AG04449 (cell line): ENCODE measurements at places on chromosomes 7 and 10.

- no peak for DNase-seq
These were observed 31.9 kb downstream of the RBM17 start for GRCh38 chr10:6120691-6121090.

- DNase-seq = no peak
These were observed 146.7 kb upstream of the SP4 start for GRCh38 chr7:21281193-21281592.

- DNase-seq = no peak
These were observed 387.5 kb downstream of the CCSER2 start for GRCh38 chr10:84715911-84716310.

- DNase-seq = peak; percentile 24
These were observed 472 bp downstream of the PDAP1 start for GRCh38 chr7:99407872-99408378.

DNA sequence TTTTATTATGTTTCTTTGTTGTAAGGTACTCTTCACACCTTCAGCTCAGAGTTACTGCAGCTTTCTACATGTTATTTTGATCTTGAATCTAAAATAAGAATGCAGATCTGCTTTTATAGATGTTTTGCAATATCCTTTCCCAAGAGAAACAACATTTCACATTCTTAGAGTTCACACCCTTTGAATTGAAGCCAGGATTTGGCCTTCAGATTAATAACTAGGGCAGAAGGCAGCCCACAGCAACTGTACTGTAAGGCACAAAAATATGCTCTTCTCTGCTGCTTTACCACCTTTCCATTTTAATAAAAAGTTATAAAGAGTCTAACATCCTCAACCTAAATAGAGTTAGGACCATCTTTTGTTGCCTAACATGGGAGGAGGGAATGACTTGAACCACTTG lies 224.7 kb downstream of the LHFPL3 start:
- no peak for DNase-seq

GRCh38 chr10:12937527-12937926 lies 64.0 kb downstream of the CCDC3 start:
- no peak for DNase-seq

GRCh38 chr7:141585592-141586510 lies 34.6 kb downstream of the AGK start:
- DNase-seq = peak; percentile 75

DNA sequence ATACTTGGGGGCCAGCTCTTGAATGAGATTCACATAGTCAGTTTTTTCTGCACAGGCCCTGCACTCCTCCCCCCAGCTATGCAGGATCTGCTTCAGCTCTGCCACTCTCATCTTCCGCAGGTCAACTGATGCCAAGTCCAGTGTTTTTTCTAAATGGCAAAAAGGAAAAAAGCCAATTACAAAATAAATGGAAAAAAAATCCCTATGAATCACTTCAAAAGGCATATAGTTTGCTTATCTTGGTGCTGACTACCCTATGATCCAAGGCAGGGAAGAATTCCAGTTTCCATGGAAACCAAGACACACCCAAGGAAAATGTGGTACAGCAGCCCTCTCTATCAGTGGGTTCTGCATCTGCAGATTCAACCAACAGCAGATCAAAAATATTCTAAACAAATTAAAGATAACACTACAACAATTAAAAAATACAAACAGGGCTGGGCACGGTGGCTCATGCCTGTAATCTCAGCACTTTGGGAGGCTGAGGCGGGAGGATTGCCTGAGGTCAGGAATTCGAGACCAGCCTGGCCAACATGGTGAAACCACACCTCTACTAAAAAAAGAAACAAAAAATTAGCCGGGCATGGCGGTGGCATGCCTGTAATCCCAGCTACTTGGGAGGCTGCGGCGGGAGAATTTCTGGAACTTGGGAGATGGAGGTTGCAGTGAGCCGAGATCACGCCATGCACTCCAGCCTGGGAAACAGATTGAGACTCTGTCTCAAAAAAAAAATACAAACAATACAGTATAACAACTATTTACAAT lies 17.6 kb downstream of the CDNF start:
- peak; percentile 41 for DNase-seq

- DNase-seq = no peak
These were observed at the start of gene ASAH2B for GRCh38 chr10:50739618-50740292. Gene ASAH2B, plus strand, starts transcription at chr10:50739936. Its CDS starts 5,195 bp downstream, at chr10:50745131.

DNA sequence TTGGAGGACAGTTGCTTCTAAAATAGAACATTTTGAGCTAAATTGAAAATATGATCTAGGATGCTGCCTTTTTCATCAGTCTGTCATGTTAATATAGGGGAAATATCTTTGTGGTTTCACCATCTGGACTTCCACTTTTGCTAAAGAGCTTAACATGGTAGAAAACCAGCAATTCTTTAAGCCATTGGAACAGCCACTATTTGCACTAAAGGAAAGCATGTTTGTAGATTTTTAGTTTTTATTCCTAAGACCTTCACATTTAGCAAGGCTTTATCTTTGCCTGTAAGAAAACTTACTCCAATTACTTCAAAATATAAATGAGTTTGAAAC lies 291.0 kb downstream of the RNLS start:
- DNase-seq = no peak

GRCh38 chr10:72030762-72031543 lies 57.4 kb downstream of the SPOCK2 start:
- no peak for DNase-seq

GRCh38 chr7:83426325-83426724 lies 222.6 kb downstream of the SEMA3E start:
- DNase-seq = no peak

DNA sequence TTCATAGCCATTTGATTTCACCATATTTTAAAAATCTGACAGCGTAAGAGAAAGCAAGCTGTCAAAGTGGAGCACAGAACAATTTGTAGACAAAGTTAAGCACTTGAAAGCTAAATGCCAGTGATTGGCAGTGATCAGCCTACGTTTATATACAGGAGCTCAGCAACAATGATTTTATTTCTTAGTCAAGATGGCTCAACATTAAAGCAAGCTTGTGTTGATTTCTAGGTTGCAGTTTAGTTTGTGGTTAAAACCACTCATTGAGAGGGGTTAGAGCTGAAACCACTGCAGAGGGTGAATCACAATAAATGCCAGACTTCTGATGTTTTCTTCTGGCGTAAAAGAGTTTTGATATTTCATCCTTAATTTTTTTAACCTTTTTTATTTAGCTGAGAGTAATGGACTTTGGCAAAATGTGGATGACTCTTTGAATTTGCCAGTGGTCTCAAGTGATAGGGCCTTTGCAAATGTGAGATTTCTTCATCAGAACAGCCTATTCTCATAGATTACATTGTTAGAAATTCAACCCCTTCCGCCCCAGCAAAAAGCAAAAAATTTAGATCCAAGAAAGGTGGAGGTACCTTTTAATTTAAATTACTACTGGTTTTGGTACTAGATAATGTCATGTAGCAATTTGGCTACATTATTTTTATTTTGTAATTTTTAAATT lies 73.8 kb downstream of the SHOC2 start:
- peak; percentile 59 for DNase-seq

DNA sequence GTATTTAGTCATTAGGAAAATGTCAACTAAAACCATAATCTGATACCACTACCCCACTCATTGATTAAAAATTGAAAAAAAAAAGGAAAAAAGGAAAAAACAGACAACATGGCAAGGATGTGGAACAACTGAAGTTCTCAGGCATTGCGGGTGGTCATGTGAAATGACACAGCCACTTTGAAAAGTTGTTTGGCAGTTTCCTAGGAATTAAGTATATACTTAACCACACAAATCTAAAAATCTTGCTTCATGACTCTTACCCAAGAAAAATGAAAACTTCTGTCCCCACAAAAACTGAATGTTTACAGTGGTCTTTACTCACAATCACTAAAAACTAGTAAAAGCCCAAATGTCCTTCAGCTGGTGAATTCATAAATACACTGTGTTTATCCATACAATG lies 254.5 kb downstream of the AHR start:
- DNase-seq = no peak

GRCh38 chr7:134153493-134154136 lies 26.5 kb downstream of the LRGUK start:
- DNase-seq = no peak

- DNase-seq = no peak
These were observed 59.9 kb upstream of the HBP1 start for GRCh38 chr7:107108793-107109371.

DNA sequence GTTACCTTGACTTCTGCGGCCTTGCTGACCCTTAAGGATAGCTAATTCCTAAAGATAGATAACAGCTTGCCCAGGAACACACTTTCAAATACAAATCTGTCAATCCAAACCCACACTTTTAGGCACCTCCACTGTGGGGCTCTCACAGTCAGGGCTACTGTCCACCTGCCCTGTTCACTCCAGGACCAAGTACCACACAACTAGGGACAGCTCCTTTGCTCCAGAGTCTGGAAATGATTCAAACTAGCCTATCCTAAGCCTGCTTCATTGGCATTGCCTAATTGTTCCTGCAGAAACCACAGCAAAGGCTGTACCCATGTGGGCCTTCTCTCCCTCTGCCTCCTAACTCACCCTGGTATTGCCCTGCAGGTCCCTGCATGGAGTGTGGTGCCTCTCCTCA lies 538.9 kb upstream of the IGFBP3 start:
- no peak for DNase-seq

GRCh38 chr10:24920907-24921881 lies 31.2 kb downstream of the PRTFDC1 start:
- peak; percentile 69 for DNase-seq

GRCh38 chr7:82375713-82376112 lies 67.9 kb downstream of the CACNA2D1 start:
- no peak for DNase-seq

DNA sequence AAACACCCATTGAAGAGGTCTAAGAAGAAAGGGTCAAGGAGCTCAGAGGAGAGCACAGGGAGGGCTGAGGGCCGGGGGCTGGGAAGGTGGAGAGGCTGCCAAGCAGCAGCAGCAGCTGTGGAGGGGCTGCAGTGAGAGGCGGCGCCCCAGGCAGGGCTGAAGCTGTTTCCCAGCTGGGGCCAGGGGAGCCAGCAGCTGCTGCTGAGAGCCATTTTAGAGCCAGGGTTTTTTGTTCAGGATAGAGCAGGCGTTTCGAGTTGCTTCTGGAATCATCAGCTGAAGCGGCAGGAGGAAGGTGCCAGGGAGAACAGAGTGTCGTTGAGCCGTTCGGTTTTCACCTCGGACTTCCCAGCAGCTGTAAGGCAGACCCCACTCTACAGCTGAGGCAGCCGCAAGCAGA lies 62.7 kb downstream of the LANCL2 start:
- no peak for DNase-seq

- no peak for DNase-seq
These were observed 13.9 kb upstream of the CLEC2L start for GRCh38 chr7:139509535-139509934.

- peak; percentile 33 for DNase-seq
These were observed 222.0 kb downstream of the TWIST1 start for GRCh38 chr7:18895456-18895855.

DNA sequence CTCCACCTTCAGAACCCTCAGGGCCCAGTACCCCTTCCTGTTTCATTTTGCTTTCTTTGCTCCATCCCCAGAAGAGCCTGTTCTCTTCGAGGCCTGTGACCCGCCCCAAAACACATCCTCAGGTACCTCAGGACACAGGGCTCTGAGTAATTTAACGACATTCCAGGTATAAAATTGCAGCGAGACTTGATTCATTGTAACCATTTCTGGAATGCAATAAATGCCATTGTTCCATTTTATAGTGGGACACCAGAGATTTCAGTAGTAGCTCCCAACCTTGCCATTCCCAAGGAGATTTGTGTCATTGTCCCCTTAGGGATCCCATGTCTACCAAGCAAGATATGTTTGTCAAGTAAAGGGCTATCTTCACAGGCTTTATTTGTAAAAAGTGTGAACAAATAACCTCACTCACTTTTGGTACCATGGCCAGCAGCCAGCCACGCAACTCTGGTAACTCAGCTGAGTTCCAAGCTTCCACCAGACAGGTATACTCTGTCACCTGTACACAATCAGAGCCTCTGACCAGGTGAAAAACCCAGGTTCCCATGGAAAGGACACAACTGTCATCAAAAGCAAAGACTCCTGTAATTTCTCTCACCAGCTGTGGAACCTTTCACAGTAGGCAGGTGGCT lies 441.3 kb downstream of the PLXNA4 start:
- DNase-seq = no peak

DNA sequence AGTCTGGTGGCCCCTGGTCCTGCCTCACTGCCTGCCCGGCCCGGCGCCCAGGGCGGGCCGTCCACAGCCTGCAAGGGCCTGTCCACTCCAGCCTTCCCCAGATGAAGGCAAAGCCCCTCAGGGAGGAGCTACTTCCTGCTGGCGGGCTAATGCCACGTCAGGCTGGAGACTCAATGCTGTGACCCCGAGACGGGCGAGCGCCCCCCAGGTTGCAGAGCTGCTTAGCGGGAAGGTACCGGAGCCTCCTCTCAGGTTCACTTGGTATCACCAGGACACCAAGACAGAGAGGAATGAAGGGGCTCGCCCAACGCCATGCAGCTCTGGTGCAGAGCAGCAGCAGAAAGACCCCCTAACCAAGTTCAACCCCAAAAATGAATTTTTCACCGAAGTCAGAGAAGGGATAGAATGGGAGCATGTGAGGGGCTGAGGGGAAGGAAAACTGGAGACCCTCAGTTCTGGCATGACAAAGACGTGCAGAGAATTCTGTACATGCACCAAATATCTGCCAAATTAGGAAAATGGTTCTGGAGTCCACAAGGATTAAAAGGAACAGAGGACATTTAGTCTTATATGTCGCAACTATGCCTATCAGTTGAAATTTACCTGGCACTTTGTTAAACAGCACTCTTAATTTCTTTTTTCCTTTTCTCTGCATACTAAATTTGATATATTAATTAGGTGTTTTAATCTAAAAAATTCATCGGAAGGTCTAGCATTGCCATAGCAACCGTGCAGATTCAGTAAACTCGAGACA lies 2.8 kb downstream of the STK32C start:
- no peak for DNase-seq

GRCh38 chr7:111010798-111011197 lies 80.1 kb upstream of the LRRN3 start:
- DNase-seq = no peak

GRCh38 chr10:111078505-111079185 lies 1.8 kb downstream of the ADRA2A start:
- no peak for DNase-seq

GRCh38 chr10:30791197-30791611 lies 161.7 kb upstream of the LYZL2 start:
- no peak for DNase-seq

DNA sequence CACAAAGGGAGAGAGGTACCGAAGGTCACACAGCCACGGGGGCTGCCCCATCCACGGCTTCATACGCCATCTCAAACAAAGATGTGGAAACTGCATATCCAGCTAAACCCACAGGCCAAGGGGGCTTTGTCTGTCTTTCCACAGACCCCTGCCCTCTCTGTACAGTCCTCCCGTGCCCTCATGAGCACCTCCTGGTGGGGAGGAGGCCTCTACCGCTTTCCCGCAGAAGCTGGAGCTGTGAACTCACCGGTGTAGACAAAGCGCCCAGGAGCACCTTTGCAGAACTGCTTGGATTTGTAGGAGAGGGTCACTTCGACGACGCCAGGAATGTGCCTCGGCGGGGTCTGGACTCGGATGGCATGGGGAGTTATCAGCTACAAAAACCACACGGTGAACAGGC lies 97.2 kb downstream of the EBF3 start:
- no peak for DNase-seq

GRCh38 chr7:79454361-79454960 lies 994 bp upstream of the MAGI2 start:
- no peak for DNase-seq

GRCh38 chr10:15265558-15265957 lies 97.1 kb upstream of the NMT2 start:
- no peak for DNase-seq

GRCh38 chr10:74179111-74179710 lies 28.2 kb downstream of the ADK start:
- DNase-seq = no peak

GRCh38 chr7:40401406-40401805 lies 266.6 kb downstream of the SUGCT start:
- DNase-seq = no peak

- DNase-seq = no peak
These were observed 31.6 kb downstream of the IL6 start for GRCh38 chr7:22758576-22758975.
